NCI-H2029 (cell line): ENCODE measurements at places on chromosomes 3 and 15.

DNA sequence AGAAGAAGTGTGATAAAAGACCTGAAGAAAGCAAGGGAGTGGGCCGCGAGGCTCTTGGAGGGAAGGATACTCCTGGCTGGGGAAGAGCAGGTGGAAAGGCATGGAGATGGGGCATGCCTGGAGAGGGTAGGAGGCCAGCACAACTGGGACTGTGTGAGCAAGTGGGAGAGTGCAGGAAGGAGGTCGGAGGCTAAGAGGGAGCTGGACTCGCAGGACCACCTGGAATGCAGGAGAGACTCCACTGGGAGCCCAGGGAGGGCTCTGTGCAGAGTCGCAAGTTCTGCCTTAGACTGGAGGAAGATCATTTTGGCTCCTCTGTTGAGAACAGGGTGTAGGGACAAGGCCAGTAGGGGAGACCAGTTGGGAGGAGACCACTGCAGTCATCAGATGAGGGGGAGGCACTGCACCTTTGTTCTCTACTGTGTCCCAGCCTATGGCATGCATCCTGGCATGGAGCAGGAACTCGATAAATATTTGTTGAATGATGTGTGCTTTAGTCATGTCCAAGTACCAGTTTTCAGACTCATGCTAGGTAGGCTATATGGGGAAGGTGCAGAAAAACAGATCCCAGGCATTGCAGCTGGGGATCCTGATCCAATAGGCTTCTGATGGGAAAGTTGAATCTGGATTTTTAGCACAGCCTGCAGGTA, 13.7 kb downstream of the FAM107A start:
- no peak for DNase-seq

GRCh38 chr3:143171141-143171980, 51.8 kb downstream of the CHST2 start:
- DNase-seq, result no peak

GRCh38 chr3:38479431-38480092, 16.6 kb upstream of the EXOG start:
- DNase-seq, result peak; percentile 14

DNA sequence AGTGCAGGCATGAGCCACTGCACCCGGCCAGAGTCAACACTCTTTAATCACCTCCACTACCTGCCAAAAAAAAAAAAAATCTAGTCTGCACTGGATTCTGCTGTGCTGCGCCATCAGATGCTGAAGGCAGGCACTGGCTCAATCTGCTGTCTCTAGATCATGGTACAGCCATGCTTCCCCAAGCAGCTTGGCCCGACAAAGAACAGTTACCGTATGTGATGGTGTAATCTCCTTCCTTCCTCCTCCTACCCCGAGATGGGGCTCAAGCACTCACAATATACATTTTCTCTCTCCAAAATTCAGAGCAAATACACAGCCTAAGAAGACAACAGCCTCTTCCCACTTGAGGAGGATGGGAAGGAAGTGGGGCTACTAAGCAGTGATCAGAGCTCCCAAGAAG, 45.1 kb downstream of the DAPK2 start:
- DNase-seq, result no peak

DNA sequence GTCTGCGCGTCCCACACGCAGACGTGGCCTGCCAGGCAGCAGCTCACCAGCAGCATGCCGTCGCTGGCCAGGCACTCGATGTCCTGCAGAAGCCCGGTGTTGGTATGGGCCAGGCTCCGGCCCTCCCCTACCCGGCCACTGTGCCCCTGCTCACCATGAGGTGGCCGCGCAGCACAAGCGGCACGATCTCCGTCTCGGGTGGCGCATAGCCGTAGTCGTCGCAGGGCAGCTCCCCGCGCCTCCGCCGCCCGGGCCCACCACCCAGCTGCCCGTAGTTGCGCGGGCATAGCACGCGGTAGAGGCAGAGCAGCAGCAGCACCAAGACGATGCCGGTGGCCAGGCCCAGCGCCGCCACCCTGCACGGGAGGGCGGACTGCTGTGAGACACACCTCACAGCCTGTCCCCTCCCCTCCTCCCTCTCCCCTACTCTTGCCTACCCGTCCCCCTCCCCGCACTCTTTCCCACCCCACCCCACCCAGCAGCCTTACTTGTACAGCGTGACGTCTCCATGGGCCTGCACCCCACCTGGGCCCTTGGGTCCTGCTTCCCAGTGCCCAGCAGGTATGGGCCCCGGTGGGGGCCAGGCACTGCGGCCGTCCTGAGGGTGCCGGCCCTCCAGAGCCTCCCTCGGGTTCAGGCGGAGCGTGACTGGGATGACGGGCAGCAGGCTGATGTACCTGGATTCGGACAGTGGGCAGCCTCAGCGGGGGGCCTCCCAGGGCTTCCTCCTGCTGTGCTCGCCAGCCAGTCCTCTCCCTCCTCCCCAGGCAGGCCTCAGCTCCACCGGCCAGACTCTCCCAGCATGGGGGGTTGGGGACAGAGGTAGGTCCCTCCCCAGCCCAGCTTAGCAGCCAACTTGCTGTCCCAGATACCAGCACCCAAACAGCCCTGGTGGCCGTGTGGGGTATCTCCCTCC, 37.6 kb downstream of the PTPN23 start:
- no peak for DNase-seq

DNA sequence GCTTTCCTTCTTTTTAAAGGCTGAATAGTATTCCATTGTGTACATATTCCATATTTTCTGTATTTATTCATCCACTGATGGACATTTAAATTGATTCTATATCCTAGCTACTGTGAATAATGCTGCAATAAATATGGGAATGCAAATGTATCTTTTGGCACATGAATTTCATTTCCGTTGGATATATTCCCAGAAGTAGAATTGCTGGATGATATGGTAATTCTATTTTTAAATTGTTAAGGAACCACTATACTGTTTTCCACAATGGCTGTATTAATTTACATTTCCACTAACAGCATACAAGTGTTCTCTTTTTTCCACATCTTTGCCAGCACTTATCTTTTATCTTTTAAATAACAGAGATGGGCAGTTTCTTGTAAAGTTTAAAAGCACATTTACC, 302.7 kb downstream of the CTNNB1 start:
- DNase-seq, result no peak

DNA sequence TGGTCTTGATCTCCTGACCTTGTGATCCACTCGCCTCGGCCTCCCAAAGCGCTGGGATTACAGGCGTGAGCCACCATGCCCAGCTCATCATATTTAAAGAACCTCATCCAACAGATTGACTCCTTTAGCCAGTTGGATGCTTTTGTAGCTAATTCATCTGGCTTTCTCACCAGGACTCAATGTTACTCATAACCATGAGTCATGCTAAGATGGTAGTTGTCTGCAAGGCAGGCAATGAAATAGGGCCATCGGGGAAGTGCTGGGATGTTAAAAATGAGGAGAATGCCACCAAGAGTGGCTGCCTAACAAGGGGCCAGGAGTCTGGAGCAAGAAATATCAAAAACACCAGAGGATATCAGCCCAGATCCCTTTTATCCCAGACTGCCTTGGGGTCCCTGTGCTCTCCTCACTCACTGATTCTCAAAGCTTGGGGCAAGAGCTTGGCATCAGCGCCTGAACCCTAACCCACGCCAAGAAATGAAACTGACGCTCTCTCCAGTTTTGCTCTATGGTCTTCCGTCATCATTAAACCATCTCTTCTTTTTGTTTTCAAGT, 7.4 kb upstream of the PCOLCE2 start:
- DNase-seq, result no peak

- DNase-seq, result no peak
Measured at GRCh38 chr15:97961067-97961954, 808 bp downstream of the ARRDC4 start.
